Spinal cord (tissue), 10 donors: ENCODE measurements at places on chromosomes 13 and 19. TPM values are rescaled to one million over a fixed set of nuclear protein-coding genes. Genes with fewer than 3 reads are reported as not detected.

- no peak for DNase-seq
Observed at GRCh38 chr13:40306817-40307216, 359.6 kb downstream of the FOXO1 start.

The LENG1 gene
- 13.3 TPM for total RNA-seq

The ZNF497 gene
- 4.9 TPM for total RNA-seq

DNA sequence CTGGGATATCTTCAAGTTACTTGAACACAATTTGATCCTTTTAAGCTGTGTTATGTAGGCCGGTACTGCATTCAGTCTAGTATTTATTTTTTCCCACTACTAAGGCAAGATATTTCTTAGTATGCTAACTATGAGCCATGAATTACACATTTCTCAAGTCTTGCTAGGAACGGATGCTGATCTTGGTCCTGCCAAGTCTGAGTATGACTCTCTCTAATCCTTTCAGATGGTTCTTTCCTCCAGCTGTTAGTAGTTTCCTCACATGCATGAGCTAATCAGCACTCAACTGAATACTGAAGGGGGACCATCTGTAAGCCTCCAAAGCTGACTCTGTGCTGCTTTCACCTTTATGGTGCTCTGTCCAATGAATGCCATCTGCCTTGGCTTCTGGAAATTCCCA, 460.3 kb downstream of the KCTD12 start:
- no peak for DNase-seq

GRCh38 chr13:50914848-50915247, 5.3 kb downstream of the RNASEH2B start:
- DNase-seq: no peak

The ZNF490 gene
- 10.7 TPM for total RNA-seq

- peak; percentile 60 for DNase-seq
Observed at GRCh38 chr19:46133101-46133627, 8.7 kb upstream of the IGFL3 start.

The KCNN1 gene
- 14.0 TPM for total RNA-seq
